Inflammatory macrophage treated with lipopolysaccharide for 4 hours (primary cell): ENCODE measurements at places on chromosomes 5 and 9.

DNA sequence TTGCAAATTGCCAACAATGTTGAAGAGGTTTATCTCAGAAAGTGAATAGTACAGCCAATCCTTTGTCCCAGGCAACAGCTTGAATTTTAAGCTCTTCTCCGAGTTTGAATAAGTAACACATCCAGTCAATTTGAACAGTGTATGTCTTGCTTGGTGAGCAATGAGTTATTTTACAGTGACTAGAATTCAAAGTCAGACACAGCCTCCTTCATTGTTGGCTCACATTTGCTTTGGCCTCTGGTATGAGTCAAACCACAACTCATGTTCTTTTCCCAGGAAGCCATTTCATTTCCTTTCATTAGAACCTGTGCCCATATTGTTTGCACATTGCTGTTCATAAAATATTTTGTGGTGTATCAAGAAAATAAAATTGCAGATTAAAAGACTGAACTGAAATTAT, 622.0 kb upstream of the DAB2 start:
- no peak for DNase-seq

- DNase-seq, result peak; percentile 73
These were observed 172.4 kb upstream of the PHYKPL start for GRCh38 chr5:178404987-178405386.

DNA sequence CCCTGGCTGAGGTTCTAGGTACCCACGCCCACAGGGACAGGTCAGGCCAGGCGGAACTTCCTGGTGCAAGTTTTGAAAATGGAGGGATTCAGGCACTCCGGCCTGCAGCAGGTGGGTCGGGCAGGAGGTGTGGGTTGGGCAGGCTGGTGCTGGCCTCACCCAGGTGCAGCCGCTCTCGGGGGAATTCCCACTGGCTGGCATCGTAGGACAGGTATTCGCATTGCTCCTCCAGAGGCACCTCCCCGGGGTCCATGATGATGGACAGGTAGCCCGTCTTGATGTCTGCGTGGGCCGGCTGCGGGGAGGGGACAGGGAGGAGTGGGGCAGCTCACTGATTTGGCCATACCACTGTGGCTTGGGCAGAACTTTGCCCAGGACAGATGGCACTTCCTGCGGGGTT, 28.7 kb upstream of the SCGB3A1 start:
- no peak for DNase-seq

- no peak for DNase-seq
These were observed 142.3 kb downstream of the BNC2 start for GRCh38 chr9:16728137-16728508.

DNA sequence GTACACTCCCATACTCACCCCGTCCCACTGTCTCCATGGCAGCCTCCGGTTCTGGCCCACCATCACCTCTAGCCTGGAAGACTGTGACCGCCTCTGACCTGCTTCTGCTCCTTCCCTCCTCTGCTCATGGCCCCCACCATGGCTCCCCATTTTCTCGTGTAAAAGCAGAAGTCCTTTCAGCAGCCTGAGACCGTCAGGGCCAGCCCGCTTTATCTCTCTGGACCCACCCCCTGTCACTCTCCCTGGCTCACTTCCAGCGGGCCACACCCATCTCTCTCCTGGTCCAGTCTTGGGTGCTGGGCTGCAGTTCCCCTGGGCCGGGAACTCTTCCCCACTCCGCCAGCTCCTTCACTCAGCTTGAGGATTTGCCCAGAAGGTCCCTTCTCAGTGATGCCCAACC, 96.0 kb upstream of the RUFY1 start:
- DNase-seq, result no peak

GRCh38 chr5:124860291-124860655, 113.8 kb upstream of the ZNF608 start:
- DNase-seq, result peak; percentile 23

GRCh38 chr9:81682797-81683196, 6.5 kb downstream of the TLE1 start:
- DNase-seq, result peak; percentile 56

- DNase-seq, result no peak
These were observed 2.5 kb downstream of the AGXT2 start for GRCh38 chr5:35045280-35045679.

DNA sequence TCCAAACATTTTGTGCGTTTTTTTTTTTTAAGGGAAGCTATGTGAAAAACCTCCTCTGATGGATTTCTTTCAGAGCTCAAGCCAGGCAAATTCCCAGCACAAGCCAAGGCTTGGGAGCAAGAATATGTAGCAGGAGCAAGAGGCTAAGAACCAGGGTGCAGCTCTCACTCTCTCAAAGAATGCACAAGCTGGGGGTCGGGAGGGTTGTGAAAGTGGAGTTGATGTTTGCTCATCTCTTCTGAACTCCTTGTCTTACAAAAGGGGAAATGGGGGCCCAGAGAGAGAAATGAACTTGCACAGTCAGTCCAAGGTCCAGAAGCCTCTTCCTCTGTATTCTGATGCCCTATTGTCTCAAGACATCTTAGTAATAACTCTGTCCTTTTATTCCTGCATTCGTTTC, 7.7 kb upstream of the TRAF1 start:
- peak; percentile 88 for DNase-seq

DNA sequence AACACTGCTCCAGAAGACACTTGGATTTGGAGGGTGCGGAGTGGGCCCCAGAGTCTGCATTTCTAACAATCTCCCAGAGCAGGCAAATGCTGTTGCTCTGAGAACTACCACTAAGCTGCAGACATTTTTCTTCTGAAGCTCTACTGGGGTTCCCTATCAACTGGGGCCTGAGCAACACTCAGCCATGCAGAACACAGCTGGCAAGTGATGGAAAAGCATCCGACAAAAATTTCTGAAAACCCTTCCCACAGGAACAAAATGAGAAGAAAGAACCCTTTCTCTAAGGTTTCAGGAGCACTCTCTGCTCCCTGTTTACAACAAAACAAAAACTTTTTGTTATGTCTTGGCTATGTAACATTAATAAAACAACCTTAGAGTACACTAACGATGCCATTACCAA, 516.9 kb downstream of the CTNND2 start:
- no peak for DNase-seq

DNA sequence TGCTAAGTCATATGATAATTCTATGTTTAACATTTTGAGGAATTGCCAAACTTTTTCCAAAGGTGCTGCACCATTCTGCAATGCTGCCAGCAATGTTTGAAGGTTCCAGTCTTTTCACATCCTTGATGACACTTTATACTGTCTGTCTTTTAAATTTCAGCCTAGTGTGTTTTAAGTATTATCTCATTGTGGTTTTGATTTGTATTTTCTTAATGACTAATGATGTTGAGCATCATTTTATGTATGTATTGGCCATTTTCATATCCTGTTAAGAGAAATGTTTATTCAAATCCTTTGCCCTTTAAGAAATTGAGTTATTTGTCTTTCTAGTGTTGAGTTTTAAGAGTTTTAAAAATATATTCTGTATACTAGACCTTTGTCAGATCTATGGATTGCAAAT, 5.0 kb upstream of the TEX48 start:
- no peak for DNase-seq

- DNase-seq, result no peak
These were observed 457.6 kb downstream of the PLK2 start for GRCh38 chr5:58002323-58002722.

- DNase-seq, result no peak
These were observed 134.9 kb upstream of the PANK3 start for GRCh38 chr5:168714046-168714445.

DNA sequence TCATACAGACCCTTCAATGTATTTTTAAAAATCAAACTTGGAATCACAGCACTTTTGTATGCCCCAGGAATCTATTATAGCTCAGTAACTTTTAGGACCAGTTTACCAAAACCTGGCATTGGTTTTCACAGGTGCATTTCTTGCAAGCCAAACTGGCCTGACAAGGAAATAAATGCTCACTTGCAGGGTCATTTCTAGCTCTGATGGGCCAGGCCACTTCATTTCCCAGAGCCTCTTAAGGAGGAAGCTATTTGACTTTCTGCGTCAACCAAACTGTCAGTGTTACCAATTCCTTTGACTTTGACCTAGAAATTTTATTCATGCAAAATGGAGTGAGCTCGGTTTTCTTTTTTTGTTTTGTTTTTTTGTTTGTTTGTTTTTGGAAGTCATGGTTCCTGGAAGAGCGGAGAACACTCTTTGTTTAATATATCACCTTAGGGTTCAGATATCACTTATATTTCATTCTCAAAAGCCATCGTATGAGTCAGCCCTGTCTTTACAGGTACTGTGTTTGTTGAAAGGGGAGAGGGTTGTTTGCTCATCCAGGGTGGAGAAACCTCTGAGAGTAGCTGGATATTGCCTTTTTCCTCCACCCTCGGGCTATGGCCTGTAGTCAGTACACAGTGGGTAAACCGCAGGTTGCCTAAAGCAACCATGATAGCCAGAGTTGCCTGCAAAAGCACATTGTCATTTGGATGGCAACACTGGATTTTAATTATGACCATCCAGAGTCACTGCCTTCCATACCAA, 58.9 kb downstream of the GNA14 start:
- no peak for DNase-seq

DNA sequence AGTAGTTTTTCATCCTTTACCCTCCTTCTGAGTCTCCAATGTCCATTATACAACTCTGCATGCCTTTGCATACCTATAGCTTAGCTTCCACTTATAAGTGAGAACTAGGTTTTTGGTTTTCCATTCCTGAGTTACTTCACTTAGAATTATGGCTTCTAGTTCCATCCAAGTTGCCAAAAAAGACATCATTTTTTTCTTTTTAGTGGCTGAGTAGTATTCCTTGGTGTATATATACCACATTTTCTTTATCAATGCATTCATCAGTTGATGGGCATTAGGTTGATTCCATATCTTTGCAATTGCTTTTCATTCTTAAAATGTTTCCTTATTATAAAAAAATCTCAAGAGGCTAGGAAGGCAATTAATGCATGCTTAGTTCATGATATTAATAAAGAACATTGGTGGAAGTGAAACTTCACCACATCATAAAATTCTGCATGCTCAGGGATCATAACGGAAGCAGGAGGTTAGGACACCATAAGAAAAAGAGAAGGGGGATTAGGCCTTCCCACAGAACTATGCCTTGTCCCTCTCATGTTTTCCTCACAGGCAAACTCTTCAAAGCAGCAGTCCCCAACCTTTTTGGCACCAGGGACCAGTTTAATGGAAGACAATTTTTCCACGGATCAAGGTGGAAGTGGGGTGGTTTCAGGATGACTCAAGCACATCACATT, 105.2 kb downstream of the FRMD3 start:
- DNase-seq, result peak; percentile 47

DNA sequence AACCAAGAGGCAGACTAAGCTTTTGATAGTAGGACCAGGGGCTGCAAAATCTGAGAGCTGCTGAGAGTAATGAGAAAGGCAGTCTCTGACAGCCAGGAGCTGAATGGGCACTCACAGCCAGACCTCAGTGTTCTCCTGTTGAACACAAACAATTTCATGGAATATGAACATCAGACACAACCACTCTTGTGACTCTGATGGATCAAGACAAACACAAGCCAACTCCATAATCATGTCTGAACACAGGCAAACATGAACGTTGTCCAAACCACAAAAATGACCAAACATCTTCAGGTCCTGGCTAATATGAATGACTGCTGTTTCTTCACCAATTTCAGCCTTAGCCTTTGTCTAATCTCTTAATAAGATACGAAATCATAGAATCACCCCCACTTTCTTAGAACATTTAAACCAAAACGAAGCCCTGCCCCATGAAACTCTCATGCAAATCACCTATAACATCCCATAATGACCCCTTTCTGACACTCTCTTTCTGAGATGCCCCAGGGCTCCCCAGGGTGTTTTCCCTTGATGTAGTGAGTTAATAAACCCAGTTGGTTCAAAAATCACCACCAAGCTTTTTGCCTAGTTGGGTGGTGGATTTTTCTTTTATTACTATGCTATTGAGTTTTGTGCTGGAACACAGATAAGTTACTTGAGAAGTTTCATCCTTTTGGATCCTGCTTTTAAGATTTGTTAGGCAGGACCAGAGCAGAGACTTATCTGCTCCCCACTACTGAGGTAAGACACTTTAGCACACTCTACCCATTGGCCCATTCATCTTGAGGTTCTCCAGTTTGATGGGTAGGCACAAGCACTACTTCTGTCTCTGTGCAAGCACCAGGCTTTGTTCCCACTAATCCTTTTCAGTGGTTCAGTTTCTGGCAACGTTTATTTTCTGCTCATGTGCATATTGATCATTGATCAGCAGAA, 5.9 kb upstream of the ERAP2 start:
- no peak for DNase-seq

- DNase-seq, result no peak
These were observed 1.9 kb upstream of the LCN1 start for GRCh38 chr9:135519179-135519971.

DNA sequence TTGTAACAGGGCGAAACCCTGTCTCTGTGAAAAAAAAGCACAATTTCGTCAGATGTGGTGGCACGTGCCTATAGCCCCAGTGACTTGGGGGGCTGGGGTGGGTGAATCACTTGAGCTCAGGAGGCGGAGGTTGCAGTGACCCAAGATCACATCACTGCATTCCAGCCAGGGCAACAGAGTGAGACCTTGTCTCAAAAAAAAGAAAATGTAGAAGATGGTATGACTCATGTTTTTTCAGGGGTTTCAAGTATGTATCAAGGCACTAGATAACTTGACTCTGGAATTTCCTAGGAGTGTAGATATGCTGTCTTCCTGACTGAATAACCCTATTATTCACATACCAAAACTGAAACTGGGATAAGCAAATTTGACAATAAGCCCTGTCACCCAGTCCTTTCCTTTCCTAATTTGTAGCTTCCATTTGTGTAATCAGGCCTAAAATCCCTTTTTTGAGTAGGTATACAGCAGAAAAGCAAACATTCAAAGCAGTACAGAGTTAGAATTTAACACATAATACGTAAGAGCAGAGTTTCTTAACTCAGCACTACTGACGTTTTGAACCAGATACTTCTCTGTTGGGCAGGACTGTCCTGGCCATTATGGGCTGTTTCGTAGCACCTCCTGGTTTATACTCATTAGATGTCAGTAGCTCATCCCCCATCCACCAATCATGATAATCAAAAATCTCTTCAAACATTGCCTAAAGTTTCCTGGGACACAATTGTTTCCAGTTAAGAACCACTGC, 17.3 kb upstream of the ANKRD18B start:
- DNase-seq, result peak; percentile 71

DNA sequence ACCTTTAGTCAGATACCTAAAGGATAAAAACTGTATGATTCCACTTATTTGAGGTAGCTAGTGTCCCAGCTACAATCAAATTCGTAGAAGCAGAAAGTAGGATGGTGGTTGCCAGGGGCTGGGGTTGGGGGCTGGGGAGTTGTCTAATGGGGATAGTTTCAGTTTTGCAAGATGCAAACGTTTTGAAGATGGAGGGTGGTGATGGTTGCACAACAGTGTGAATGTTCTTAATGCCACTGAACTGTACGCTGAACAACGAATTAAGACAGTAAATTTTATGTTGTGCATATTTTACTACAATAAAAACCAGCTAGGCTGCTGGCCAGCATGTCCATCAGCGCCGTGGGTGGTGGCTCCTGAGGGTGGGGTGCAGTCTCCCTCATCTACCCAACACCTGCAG, 137.8 kb downstream of the GADD45G start:
- no peak for DNase-seq

- DNase-seq, result no peak
These were observed 74.9 kb downstream of the NREP start for GRCh38 chr5:111682121-111682520.

- DNase-seq, result no peak
These were observed 36.1 kb upstream of the RANBP6 start for GRCh38 chr9:6051511-6051950.
